ENCODE measurements at places on chromosomes 6 and 20.

GRCh38 chr20:63709149-63709527, 1.3 kb downstream of the ZGPAT start:
- DNase-seq: no peak

DNA sequence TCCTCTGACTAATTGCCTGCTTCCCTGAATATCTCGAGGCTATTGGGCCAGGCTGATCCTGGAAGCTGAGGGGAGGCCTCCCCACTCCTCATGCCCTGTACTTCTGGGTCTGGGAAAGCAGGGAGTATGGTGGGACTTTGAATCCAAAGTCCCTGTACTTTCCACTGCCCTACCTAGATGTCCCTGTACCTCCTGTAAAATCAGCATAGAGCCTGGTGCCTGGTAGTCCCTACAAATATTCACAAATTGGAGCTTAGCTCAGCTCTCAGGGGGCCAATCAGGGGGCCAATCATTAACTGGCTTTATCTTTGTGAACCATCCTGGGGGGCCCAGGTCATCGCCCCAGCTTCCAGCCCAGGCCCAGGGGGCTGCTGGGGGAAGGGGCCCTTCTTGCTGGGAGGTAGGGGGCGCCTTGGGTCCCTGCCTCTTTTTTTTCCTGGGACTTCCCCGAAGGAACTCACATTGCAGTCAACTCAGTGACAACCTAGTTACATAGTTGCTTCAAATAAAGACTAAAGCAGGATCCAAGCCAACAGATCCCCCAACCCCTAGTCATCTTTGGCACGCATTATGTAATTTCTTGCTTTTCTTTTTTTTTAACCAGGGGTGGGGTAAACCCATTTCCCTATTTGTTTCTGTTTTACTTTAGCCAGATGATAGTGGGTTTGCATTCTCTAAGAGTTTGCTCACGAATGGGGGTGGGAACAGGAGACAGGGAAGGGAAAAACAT, 6.9 kb upstream of the VEGFA start:
- DNase-seq: no peak

GRCh38 chr6:72580281-72580940, 41.5 kb upstream of the KCNQ5 start:
- no peak for DNase-seq

- DNase-seq: no peak
Measured at GRCh38 chr20:11726026-11726425, 191.7 kb upstream of the BTBD3 start.

- DNase-seq: peak; percentile 26
Measured at GRCh38 chr6:41463062-41463930, 82.9 kb upstream of the FOXP4 start.

- no peak for DNase-seq
Measured at GRCh38 chr6:11762794-11763459, 15.7 kb downstream of the ADTRP start.

DNA sequence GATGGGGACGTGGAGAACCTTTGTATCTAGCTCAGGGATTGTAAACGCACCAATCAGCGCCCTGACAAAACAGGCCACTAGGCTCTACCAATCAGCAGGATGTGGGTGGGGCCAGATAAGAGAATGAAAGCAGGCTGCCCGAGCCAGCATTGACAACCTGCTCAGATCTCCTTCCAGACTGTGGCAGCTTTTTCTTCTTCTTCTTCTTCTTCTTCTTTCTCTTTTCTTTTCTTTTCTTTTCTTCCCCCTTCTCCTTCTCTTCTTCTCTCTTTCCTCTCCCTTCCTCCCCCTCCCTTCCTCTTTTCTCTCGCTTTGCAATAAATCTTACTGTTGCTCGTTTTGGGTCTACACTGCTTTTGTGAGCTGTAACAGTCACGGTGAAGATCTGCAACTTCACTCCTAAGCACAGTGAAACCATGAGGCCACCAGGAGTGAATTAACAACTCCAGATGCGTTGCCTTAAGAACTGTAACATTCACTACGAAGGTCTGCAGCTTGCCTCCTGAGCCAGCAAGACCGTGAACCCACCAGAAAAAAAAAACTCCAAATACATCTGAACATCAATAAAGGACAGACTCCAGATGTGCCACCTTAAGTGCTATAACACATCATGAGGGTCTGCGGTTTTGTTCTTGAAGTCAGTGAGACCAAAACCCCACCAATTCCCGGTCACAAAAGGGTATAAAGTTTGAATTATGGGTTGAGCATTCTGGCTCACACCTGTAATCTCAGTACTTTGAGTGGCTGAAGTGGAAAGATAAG, 19.6 kb upstream of the SERPINB1 start:
- DNase-seq: peak; percentile 73

GRCh38 chr6:139219746-139220145, 72.1 kb downstream of the TXLNB start:
- no peak for DNase-seq

DNA sequence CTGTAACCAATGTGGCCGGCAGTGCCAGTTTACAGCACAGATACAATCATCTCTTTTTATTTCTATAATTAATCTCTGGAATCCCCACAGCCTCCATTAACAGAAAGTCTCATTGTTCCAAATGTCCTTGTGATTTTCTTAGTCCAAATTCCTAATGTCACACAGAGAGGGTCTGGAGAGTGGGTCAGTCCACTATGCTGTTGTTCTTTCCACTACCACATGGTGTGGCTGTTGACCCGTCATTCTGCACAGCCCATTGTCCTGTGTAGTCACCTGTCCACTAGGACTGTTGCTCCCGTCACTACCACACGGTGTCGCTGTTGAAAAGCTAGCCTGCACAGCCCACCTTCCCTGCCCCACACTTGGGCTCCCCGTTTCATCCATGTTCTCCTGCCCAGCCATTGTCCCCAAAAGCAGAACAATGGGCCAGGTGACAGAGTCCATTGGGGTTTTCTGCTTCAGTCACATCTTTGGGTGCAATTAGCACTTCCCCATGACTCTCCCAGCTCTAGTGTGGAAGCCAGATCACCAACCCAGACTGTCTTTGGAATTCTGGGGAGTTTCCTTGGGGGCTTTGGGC, 8.6 kb upstream of the LBP start:
- no peak for DNase-seq

GRCh38 chr20:54688476-54688875, 213.1 kb downstream of the DOK5 start:
- no peak for DNase-seq

GRCh38 chr6:70033781-70034180, 167.4 kb downstream of the COL19A1 start:
- no peak for DNase-seq

GRCh38 chr6:98142839-98143238, 691.5 kb upstream of the POU3F2 start:
- DNase-seq: no peak

DNA sequence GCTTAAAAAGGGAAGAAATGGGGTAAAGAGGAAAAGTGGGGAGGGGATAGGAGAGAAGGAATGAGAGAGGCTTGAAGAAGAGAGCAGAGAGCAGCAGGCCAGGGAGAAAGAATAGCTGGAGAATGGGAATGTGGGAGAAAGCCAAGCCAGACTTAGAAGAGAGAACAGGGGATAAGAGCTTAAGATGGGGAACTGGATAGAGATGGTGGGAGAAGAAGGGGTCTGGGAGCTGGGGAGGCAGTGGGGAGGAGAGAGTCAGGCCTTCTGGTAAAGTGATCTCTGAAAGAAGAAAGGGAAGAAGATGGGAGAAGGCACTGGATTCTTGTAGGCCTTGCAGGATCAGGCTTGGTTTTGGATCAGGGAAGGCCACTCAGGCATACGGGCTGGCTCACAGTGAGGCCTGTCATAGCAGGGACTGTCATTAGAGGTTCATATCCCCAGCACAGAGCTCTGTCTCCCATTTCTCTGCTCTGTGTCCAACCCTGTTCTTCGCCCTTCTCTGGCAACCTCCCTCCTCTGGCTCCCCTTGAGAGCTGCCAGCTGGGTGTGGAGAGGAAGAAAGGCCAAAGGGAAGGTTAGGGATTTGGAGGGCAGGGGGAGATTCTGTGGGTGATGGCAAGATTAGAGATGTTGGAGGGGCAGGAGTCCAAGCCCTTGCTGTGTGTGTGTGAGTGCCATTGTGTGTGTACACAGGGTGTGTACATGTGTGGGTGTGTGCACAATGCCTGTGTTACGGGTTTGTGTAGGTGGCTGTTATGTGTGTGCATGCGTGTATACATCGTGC, 9.3 kb downstream of the SYNGAP1 start:
- no peak for DNase-seq

DNA sequence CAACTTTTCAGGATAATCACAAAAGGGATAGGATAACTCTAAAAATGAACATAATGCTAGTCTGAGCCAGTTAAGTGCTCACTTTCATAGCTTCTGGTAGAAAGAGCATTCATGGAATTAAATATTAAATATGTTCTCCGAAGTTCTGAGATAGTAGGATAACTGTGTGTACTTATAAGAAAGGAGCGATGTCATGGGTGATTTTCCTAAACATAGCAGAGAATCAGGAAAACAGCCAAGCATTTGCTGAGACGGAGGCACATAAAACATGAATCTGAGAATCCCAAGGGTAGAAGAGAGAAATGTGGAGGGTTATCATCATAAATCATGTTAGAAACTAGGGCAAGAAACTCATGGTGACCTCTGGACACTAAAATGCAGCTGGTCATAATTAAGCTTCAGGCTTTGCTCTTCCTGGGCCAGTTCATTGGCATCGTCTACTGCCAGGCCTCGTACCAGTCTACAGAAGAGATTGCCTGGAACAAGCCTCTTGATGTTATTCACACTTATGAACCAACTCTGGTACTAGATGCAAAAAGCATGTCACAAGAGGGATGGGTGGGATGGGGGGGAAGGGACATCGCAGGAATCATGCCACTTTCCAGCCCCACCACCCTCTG, 436.6 kb downstream of the PRKN start:
- DNase-seq: no peak

- no peak for DNase-seq
Measured at GRCh38 chr20:62400021-62400420, 7.1 kb downstream of the CABLES2 start.

- DNase-seq: no peak
Measured at GRCh38 chr6:63290492-63291058, 29.2 kb downstream of the LGSN start.

GRCh38 chr20:17044891-17045290, 181.9 kb upstream of the PCSK2 start:
- DNase-seq: no peak

- DNase-seq: no peak
Measured at GRCh38 chr20:13286607-13287006, 65.5 kb downstream of the ISM1 start.

DNA sequence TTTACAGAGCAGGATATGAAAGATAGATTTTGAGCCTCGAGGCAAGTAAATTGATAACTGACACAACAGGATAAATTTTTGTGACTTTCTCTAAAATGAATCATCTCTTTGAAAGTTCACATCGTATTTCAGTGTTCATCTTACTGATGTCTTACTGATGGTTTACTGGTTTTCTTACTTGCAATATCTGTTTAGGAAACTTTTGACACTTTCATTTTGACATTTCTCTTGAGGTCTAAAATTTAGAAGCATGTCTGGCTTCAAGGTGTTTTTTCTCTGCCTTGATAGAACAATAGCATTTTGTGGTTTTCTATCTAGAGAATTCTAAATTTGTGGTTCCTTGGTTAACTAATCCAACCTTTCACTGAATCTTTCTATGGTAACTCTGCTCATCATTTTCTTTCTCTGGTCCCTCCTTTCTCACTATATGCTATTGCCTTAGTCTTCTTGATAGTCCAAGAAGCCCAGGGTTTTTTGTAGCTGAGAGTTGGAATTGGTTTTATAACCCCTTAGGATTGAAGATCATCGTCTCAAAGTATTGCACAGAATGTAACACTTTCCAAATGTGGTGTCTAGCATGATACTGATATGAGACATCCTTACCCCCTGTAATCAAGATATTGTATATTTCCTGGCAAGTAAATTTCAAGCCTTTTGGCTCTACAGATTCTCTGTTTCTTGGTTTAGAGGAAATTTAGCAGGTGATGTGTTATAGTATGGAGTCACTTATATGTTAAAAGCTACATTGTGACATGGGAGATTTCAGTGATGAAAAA, 98.7 kb downstream of the RNF144B start:
- no peak for DNase-seq

DNA sequence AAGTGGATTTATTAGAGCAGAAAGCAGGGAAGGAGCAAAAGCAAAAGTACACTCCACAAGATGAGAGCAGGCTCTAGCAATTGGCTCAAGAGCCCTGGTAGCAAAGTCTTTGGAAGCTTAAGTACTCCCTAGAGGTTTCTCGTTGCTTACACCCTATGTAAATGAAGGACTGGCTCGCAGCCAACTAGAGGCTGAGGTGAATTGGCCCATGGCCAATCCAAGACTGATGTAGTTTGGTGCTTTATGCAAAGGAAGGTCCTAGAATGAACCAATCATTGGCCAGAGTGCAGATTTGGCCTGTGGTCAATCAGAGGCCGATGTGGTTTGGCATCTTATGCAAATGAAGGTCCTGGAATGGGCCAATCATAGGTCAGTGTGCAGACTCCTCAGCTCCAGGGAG, 191.3 kb upstream of the ARID1B start:
- DNase-seq: no peak

- no peak for DNase-seq
Measured at GRCh38 chr6:169792306-169793015, 41.0 kb downstream of the ERMARD start.

- DNase-seq: no peak
Measured at GRCh38 chr6:147310521-147310920, 106.3 kb downstream of the STXBP5 start.

- DNase-seq: peak; percentile 5
Measured at GRCh38 chr6:122610690-122611455, 668 bp downstream of the PKIB start.

DNA sequence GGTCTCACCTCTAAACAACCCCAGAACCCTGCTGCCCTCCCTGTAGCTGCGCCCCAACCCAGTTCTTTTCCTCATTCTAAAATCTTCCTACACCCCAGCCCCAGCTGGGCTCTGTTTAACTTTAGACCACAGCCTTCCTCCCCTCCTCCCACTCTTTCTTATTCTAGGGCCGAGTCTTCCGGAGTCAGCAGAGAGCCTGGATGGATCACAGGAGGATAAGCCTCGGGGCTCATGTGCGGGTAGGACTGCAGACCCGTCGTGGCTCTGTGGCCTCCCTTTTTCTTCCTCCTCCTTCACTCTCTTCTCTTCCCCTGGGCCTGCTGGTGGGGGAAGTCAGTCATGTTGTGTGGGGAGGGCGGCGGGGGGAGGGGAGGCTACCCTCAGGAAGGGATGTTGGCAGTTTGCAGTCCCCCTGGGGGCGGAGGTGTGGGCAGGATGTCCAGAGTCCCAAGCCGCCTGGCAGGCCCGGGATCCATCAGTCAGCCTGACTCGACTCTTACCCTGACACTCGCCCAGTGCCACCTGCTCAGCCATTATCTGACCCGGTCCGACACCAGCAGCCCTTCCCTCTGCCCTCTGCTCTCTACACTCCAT, 8.1 kb downstream of the CAPN11 start:
- no peak for DNase-seq

- DNase-seq: no peak
Measured at GRCh38 chr6:93474733-93475179, 55.4 kb upstream of the EPHA7 start.

GRCh38 chr6:161360520-161360919, 86.7 kb upstream of the AGPAT4 start:
- DNase-seq: no peak

GRCh38 chr20:9945408-9945807, 89.4 kb upstream of the ANKEF1 start:
- no peak for DNase-seq

- DNase-seq: peak; percentile 53
Measured at GRCh38 chr20:51800060-51800871, 2.1 kb downstream of the SALL4 start.
